ENCODE measurements at places on chromosomes 7 and 10. TPM values are rescaled to one million over a fixed set of nuclear protein-coding genes. Genes with fewer than 3 reads are reported as not detected.

ZNF862 gene
- total RNA-seq, result 1.9 TPM

GPR22 gene
- total RNA-seq, result not detected

FGF8 gene
- 0.09 TPM for total RNA-seq

LRIT1 gene
- total RNA-seq, result not detected

ANKRD22 gene
- total RNA-seq, result 0.30 TPM

ADGRA1 gene
- total RNA-seq, result 0.02 TPM

ANXA8L1 gene
- 85.5 TPM for total RNA-seq

CCL26 gene
- total RNA-seq, result 14.5 TPM

LEP gene
- not detected for total RNA-seq

CPN1 gene
- total RNA-seq, result 0.20 TPM

CREB3L2 gene
- total RNA-seq, result 33.8 TPM

TEX36 gene
- not detected for total RNA-seq

PWWP2B gene
- total RNA-seq, result 16.8 TPM

PNLIPRP3 gene
- total RNA-seq, result not detected

ODAD2 gene
- total RNA-seq, result 0.27 TPM

GSAP gene
- 2.8 TPM for total RNA-seq

KEL gene
- total RNA-seq, result not detected

MSMB gene
- not detected for total RNA-seq

SLC18A3 gene
- not detected for total RNA-seq

LAMB4 gene
- 0.18 TPM for total RNA-seq

HGF gene
- not detected for total RNA-seq

NUP205 gene
- total RNA-seq, result 53.0 TPM
